EH (cell line): ENCODE measurements at places on chromosomes 6 and 20.

DNA sequence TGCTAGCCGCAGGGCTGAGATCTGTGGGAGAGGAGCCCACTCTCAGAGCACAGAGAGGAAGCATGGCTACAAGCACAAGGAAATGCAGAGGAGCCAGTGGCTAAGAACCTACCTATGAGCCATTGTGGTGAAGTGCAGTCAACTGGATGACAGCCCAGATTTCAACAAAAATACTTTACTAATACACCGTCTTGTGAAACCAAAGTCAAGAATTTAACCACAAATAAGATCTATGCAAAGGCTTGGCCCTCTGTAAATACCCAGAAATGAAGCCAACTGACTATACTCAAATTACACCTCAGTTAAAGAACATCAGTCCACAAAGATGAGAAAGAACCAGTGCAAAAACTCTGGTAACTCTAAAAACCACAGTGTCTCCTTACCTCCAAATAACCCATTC lies 40.1 kb upstream of the PTCHD4 start:
- peak; percentile 1 for DNase-seq

DNA sequence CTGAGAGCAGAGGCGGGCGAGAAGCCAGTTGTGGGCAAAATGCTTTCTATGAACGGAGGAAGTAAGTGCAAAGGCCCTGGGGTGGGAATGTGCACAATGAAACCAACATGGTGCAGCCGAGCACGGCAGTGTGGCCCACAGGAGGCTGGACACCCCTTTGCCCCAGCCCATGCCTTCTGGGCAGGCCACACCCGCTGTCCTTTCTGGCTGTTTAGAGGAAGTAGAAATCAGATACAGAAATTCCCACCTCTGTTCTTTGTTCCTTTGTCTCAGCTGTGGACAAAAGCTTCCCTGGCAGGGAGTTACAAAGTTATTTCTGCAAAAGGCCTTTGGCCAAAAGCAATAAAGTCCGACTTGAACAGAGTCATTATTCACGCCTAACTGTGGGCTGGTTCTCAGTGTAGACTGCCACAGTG lies 11.9 kb downstream of the SULF2 start:
- DNase-seq = no peak

GRCh38 chr6:17886891-17887290 lies 100.5 kb downstream of the KIF13A start:
- DNase-seq = peak; percentile 55

- no peak for DNase-seq
Observed at GRCh38 chr6:143882401-143882930, 18.2 kb downstream of the ZC2HC1B start.

DNA sequence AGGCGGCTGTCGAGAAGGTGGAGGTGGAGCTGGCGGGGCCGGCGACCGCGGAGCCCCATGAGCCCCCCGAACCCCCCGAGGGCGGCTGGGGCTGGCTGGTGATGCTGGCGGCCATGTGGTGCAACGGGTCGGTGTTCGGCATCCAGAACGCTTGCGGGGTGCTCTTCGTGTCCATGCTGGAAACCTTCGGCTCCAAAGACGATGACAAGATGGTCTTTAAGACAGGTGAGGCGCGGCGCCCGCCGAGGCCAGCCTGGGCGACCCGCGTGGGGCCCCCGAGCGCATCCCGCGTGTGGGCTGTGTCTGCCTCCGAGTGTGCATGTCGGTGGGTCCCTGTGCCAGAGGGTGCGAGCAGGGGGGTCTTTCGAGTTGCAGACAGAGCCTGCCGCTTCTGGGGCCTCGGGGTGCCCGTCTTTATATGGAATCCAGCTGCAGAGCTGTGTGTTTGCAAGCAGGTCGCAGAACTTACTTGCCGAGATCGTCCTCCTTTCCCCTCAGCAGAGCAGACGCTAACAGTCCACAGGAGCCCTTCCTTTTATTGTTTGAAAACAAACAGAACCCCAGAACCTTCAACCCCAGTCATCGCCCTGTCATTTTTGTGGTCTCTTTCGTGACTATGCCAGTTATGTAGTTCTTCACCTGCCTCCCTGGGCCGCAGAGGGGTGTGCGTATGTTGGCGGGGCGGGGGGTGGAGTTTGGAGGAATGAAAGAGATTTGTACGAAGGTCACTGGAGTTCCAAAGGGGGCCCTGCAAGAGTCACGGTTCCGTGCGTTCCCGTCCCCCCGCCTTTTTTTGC lies 766 bp downstream of the SLC16A10 start:
- DNase-seq = peak; percentile 3

GRCh38 chr6:135743476-135743875 lies 108.0 kb upstream of the PDE7B start:
- DNase-seq = no peak

GRCh38 chr20:17248224-17248623 lies 21.4 kb downstream of the PCSK2 start:
- no peak for DNase-seq

GRCh38 chr6:147341486-147341885 lies 137.3 kb downstream of the STXBP5 start:
- DNase-seq = no peak

DNA sequence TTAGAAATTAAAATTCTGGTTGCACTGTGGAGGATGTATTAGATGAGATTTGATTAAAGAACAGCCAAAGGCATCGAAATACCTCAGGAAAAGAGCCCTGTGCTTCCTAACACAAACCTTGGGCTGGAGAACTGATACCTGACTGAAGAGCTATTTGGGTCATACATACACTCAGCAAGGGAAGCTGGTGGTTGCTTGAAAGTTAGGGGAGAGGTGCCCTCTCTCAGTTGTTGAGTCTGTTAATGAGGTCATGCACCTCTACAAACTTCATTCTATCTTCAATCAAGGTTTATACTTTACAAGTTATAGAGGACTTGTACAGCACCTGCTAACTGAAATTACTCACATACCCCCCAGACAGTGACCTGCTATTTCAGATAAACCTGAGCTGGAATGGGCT lies 25.5 kb downstream of the FAM184A start:
- DNase-seq = no peak

DNA sequence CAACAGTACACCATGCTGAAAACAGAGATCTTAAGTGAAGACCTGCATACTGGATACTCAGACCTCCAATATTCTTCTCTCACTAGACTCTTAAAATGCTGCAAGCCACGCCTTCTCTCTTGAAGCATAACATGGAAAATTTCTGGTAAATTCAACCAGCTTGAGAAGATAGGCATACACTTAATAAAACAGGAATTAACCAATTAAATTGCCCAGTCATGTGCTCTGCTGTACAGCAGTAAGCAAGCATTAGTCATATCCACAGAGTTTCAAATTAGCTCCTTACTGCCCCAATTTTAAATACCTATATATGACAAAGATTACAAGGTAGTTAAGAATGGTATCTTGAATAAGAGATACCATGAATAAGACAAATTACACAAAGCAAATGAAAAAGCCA lies 53.8 kb downstream of the C6orf58 start:
- DNase-seq = peak; percentile 27

DNA sequence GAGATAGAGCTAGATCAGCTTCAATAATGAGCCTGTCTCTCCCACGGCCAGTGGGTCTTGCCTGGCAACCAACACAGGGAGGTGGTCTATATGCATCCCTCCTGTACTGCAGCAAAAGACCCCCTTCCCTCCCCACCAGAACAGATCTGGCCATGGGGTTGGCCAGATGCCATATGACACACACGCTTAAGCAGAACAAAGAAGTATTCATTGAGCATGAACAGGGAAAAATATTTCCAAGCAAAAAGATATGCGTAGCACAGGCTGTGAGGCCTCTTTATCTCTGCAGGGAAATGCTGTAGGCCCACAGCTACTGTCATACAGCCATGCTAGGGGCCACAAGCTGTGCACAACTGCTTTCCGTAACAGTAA lies 73.4 kb upstream of the NRSN1 start:
- no peak for DNase-seq

- no peak for DNase-seq
Observed at GRCh38 chr6:91580635-91581034, 993.8 kb upstream of the MAP3K7 start.

DNA sequence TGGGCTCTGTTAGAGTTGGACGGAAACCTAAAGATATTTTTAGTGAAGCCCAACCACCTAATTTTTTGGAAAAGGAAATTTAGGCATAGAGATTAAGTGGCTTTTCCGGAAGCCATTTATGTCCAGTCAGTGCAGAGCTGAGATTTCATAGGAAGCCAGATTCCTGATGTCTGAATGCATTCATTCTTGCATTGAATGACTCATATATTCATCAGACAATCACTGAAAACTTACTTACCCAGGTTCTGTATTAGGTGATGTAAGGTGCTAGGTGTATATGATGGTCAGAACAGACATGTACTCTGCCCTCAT lies 4.1 kb downstream of the SH3BGRL2 start:
- DNase-seq = peak; percentile 2

DNA sequence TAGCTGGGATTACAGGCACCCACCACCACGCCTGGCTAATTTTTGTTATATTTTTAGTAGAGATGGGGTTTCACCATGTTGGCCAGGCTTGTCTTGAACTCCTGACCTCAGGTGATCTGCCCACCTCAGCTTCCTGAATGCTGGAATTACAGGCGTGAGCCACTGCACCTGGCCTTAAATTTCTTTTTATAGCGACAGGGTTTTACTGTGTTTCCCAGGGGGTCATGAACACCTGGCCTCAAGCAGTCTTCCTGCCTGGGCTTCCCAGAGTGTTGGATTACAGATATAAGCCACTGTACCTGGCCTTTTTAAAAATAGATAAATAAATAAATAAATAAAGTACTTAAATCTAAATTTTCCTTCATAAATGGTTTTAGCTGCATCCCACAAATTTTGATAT lies 57.5 kb downstream of the LIN28B start:
- no peak for DNase-seq

- no peak for DNase-seq
Observed at GRCh38 chr6:32149932-32150870, 1.5 kb downstream of the PRRT1 start.

GRCh38 chr6:13907001-13907350 lies 17.8 kb upstream of the RNF182 start:
- DNase-seq = no peak

GRCh38 chr20:63099456-63100173 lies 92.9 kb upstream of the BHLHE23 start:
- DNase-seq = no peak
